ENCODE measurements at places on chromosomes 2 and 18. TPM values are rescaled to one million over a fixed set of nuclear protein-coding genes. Genes with fewer than 3 reads are reported as not detected.
A peak's percentile ranks its signal among the peaks of the same experiment; 100 is the strongest.

HS1BP3 gene
- total RNA-seq: 44.2 TPM

USP37 gene
- total RNA-seq: 9.4 TPM

EPB41L5 gene
- total RNA-seq: 36.0 TPM

NOL4 gene
- total RNA-seq: not detected

ALK gene
- not detected for total RNA-seq

- no peak overlapping the region for H3K27ac ChIP-seq
- H3K36me3 ChIP-seq: no peaks in the 10 kb centered on the region
- no peaks in the 10 kb centered on the region for H3K27me3 ChIP-seq
- no peak for DNase-seq
- no peak overlapping the region for H3K4me3 ChIP-seq
These were observed 441.7 kb downstream of the EPHA4 start for GRCh38 chr2:221130431-221130830.

- peak; percentile 19 for DNase-seq
- H3K36me3 ChIP-seq: no peaks in the 10 kb centered on the region
- no peaks in the 10 kb centered on the region for H3K27me3 ChIP-seq
- H3K4me1 ChIP-seq: peaks cover 15% of the 10 kb centered on the region
These were observed 864 bp upstream of the XPO1 start for GRCh38 chr2:61538920-61539520.

- no peak overlapping the region for H3K27ac ChIP-seq
- H3K36me3 ChIP-seq: no peaks in the 10 kb centered on the region
- no peak overlapping the region for H3K4me3 ChIP-seq
These were observed 57.0 kb downstream of the OSBPL6 start for GRCh38 chr2:178251151-178251955.

DNA sequence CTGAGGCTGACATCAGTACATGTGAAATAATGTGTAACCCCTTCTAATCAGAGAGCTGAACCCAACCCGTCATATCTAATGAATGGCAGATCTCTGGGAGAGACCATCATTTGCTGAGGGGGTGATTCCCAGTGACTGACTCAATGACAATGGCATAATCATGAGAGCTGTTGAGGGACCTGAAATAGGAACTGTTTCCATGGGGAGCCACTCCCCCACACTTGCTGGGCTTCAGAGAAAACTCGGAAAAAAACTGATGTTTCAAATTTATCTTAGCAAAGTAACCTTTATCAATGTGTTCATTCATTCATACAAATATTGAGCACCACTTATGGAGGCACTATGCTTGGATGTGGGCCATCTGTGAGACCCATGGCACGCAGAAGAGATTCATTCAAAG, 93.4 kb upstream of the ZBTB14 start:
- no peaks in the 10 kb centered on the region for H3K27me3 ChIP-seq
- no peak overlapping the region for H3K27ac ChIP-seq
- H3K4me1 ChIP-seq: no peaks in the 10 kb centered on the region
- DNase-seq: no peak
- no peaks in the 10 kb centered on the region for H3K36me3 ChIP-seq
- no peak overlapping the region for H3K4me3 ChIP-seq

DNA sequence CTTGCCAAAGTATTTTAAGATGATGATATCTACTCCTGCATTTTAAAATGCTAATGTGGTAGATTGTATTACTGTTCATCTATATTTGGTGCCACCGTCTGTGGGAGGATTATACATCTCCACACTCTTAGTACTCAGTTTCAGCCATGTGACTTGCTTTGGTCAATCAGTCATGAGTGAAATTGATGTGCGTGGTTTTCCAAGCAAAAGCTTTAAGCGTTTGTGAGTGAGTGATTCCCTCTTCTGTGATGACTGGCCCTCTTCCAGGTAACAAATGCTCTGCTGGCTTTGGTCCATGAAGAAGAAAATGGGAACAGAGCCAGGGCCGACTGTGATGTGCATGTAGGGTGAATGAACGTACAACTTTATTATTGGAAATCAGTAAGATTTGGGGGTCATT, 330.4 kb downstream of the LPIN1 start:
- H3K4me3 ChIP-seq: no peak overlapping the region
- no peak overlapping the region for H3K27ac ChIP-seq
- no peak for DNase-seq

DNA sequence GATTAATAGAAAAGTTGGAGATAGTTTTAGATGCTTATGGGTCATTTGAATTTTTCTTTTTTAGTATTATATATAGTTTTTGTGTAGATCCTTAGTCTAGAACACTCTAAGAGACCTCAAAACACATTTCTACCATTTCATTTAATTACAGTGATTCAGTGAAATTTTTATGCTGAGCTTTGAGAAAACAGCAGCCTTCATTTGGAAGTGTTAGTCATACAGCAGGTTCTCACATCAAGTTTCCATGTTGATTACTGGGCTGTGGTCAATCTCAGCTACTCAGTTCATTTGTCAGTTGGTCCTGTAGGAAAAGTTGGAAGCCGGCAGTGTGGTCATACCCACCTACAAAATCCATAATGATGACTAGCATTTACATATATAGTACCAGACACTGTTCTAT, 37.9 kb downstream of the MAP3K19 start:
- peaks cover 26% of the 10 kb centered on the region for H3K27me3 ChIP-seq
- no peak overlapping the region for H3K27ac ChIP-seq
- no peaks in the 10 kb centered on the region for H3K36me3 ChIP-seq
- no peaks in the 10 kb centered on the region for H3K4me1 ChIP-seq
- H3K4me3 ChIP-seq: no peak overlapping the region
- no peak for DNase-seq

GRCh38 chr2:176129813-176130146, 275 bp downstream of the HOXD8 start:
- H3K36me3 ChIP-seq: no peaks in the 10 kb centered on the region
- peak; percentile 64 for DNase-seq

DNA sequence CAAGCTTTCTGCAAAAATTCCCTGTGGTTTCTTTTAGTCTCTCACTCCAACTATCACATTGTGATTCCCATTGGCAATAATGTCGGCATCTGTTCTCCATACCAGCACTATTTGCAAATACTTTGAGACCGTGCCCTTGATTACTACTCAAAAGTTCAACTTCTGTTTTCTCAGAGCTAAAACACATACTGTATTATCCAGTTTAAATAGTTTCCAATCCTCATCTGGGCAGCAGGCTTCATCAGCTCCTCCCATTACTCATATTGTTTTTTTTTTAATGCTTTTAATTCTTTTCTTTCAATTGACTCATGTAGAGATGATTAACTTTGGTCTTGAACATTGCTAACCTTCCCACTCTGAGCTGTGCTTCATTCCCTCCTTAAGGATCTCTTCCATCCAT, 135.8 kb downstream of the METTL8 start:
- H3K36me3 ChIP-seq: no peaks in the 10 kb centered on the region
- no peaks in the 10 kb centered on the region for H3K4me1 ChIP-seq
- DNase-seq: no peak
- no peak overlapping the region for H3K27ac ChIP-seq
- no peaks in the 10 kb centered on the region for H3K27me3 ChIP-seq

DNA sequence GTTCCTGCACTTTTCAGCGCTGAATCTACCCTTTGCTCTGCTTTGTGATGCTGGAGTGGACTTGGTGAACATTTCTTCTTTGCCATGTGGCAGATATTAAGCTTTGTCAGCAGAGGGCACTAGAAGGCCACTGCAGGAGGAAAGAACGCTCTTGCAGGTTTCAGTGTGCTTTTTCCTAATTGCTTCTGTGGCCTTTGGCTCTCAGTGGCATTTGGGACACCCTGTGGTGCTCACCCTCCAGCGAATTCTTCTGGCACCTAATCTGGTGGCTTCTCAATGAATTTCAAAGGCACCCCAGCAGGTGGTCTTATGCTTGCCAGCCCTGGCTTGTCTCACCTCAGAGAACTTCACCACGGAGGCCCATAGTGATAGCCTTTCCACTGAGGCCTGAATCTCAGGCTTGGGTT, 146.7 kb downstream of the MYO3B start:
- H3K36me3 ChIP-seq: no peaks in the 10 kb centered on the region
- peaks cover 4% of the 10 kb centered on the region for H3K27me3 ChIP-seq
- H3K4me1 ChIP-seq: no peaks in the 10 kb centered on the region
- DNase-seq: peak; percentile 12

DNA sequence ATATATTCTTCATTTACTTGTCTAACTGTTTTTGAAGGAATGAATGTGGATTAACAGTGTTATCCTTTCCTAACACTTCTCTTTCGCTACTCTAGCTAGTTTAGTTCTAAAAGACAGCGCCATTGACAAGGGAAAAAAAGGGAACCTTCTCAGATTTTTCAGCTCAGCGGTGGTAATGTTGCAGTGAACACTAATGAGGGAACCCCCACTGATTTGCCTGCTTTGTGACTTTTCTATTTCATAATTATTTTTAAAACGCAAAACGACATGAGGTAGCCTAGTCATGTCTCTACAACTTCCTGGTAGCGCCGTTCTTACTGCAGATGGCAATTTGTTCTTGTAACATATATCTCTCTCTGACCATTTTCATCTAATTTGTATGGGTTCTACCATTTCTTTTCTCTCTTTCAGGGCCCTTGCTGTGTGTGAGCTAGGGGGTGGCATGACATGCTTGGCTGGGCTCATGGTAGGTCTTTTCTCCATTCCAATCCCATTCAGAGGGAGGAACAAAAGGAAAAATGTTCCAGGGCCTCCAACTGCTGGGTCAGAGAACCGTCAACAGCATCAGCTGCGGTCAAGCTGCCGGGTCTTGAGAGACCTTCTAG, 235.5 kb upstream of the SIX3 start:
- H3K27me3 ChIP-seq: no peaks in the 10 kb centered on the region
- no peak overlapping the region for H3K4me3 ChIP-seq
- H3K27ac ChIP-seq: no peak overlapping the region
- no peaks in the 10 kb centered on the region for H3K4me1 ChIP-seq
- DNase-seq: no peak

DNA sequence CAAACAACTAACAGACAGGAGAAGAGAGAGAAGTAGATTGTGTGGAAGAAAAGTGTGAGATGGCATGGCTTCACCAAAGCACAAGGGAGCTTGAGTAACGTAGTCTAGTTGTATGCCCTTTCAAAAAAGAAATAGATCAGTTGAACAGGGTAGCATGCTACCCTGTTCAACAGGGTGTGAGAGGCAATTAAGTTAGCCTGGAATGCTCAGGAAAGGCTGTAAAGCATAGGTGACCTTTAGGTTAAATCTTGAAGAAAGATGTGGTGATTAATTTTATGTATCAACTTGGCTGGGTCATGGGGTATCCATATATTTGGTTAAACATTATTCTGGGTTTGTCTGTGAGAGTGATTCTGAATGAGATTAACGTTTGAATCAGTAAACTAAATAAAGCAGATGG, 61.8 kb upstream of the ZC3H15 start:
- DNase-seq: no peak
- H3K4me1 ChIP-seq: peaks cover 13% of the 10 kb centered on the region
- no peak overlapping the region for H3K27ac ChIP-seq
- H3K36me3 ChIP-seq: no peaks in the 10 kb centered on the region
- no peak overlapping the region for H3K4me3 ChIP-seq
- H3K27me3 ChIP-seq: no peaks in the 10 kb centered on the region
